ENCODE measurements at places on chromosomes 7 and 10.

GRCh38 chr7:96093435-96093834 lies 228.5 kb downstream of the SLC25A13 start:
- no peaks in the 10 kb centered on the region for H3K27me3 ChIP-seq
- H3K4me1 ChIP-seq = no peaks in the 10 kb centered on the region
- H3K4me3 ChIP-seq = no peak overlapping the region
- no peak overlapping the region for H3K27ac ChIP-seq
- no peaks in the 10 kb centered on the region for H3K36me3 ChIP-seq
- no peak for DNase-seq

- H3K4me1 ChIP-seq = no peaks in the 10 kb centered on the region
- no peak for DNase-seq
- H3K27me3 ChIP-seq = no peaks in the 10 kb centered on the region
- H3K4me3 ChIP-seq = no peak overlapping the region
- H3K27ac ChIP-seq = no peak overlapping the region
Observed at GRCh38 chr10:83371696-83372490, 767.4 kb upstream of the GHITM start.

DNA sequence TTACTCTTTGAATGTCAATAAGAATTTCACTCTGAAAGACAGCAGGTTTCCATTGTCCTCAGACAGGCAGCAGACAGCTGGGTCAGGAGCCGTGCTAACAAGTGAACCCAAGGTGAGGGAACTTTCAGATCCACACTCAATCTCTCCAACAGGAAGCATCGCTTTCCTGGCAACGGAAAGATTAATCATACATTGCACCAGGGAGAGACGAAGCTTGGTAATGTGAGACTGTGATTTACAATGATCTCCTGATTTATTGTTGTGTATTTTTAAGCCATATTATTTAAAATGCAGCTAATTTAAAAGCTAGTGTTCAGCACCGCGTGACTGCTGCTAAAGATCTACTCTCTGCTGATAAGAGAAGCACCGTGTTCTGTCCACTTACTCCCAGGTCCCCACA lies 17.5 kb upstream of the NOM1 start:
- peaks cover 19% of the 10 kb centered on the region for H3K27me3 ChIP-seq
- H3K36me3 ChIP-seq = no peaks in the 10 kb centered on the region
- H3K4me1 ChIP-seq = no peaks in the 10 kb centered on the region
- no peak for DNase-seq
- H3K27ac ChIP-seq = no peak overlapping the region

GRCh38 chr10:99709480-99710229 lies 22.3 kb downstream of the COX15 start:
- no peak overlapping the region for H3K4me3 ChIP-seq
- H3K36me3 ChIP-seq = peaks cover 8% of the 10 kb centered on the region
- no peaks in the 10 kb centered on the region for H3K27me3 ChIP-seq

DNA sequence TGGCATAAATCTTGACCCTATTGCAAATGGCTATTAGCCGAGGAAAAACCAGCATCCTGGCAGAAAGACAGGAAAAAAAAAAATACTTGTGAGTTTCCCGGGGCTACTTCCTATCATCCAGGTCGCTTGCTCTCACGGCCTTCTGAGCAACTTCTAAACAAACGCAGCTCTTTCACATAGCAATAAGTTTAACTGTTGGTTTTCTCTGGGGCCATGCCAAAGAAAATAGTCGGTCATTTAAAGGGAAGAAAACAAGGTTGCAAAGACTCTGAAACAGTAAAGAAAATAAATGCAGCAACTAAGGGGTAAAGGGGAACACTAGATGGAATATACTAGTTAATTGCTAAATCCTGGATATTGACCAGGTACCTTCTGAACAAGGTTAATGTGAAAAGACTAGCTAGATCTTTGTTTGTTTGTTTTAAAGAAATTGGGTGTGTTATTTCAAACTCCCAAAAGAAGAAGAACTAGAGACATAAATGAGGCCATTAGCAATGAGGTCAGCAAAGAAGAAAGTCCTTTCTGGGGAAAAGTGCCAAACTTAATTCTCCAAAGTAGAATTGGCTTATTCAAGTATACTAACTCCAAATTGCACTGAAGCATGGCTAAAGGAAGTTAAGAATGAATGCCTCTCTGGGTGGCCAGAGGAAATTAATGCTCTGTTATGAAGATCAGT lies 54.2 kb downstream of the SLC39A12 start:
- H3K36me3 ChIP-seq = no peaks in the 10 kb centered on the region
- no peak overlapping the region for H3K4me3 ChIP-seq
- H3K27ac ChIP-seq = no peak overlapping the region
- no peaks in the 10 kb centered on the region for H3K27me3 ChIP-seq

Data from neuronal stem cell (in vitro differentiated cells).